Fibroblast of mammary gland (primary cell): ENCODE measurements at places on chromosomes 4 and X.

DNA sequence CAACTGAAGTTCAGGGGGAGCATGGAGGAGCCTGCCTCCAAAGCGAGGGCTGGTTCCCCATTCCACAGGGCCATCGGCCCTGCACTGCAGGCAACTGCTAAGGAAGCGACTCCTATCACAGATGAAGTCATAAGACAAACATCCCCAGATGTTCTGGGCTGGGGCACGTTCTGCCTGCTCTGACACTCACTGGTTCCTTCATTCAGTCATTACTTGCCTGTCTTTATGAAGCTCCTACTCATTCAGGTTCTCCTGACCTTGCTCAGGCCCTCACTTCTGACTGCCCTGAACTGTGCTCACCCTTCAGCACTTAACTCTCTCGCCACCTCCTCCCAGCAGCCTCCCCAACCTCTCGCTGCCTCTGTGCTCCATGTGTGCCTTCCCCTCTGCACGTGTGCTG lies 2.5 kb upstream of the SLC2A9 start:
- peak; percentile 10 for DNase-seq

DNA sequence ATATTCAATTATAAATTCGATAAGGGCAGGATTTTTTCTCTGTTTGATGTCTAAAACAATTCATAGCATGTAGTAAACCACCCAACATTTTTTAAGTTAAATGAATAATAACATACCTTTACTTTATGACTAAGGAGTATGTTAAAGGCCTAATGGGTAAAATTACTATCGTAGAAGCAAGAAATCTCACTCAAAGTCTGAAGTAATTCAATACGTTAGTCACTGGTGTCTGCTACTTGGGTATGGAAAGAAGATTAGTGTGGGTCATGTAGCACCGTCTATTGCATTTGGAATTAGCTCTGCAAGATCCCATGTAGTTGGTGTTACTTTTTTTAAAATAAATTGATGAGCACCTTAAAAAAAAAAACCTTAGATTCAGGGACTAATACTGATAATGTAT lies 374.5 kb downstream of the GRID2 start:
- no peak for DNase-seq

DNA sequence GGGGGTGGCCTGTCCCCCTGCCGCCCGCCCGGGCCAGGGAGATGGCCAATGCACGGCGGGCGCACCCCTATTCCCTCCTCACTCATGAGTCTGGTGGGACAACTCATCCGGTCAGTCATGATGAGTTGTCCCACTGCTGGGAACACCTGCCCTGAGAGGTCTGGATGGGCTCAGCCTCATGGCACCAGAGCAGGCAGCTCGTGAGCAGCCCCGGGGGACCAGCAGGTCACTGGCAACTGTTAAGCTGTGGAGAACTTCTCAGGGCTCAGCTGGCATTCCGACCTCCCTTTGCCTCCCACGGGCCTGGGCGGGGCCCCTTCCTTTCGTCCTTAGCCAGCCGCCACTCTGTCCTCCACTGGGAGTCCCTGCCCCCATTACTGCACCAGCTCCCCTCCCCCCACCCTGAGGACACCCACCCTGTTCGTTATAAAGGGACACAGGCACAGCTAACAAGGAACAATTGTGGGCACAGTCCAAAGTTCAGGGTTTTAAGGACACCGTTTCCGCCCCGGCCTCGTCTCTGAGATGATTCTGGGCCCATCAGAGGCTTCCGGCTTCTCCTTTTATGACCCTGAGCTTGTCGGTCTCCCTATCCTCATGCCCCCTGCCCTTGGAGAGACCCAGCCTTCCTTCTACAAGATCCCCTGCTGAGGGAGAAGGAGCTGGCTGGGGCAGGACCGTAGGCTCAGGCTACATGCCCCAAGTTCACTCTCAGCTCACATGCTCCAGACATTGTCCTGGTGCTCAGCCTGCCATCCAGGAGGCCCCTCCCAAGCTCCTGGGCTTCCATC lies 14.6 kb upstream of the KIAA0232 start:
- DNase-seq: no peak

GRCh38 chrX:40843643-40844042 lies 108.3 kb upstream of the MED14 start:
- DNase-seq: no peak

DNA sequence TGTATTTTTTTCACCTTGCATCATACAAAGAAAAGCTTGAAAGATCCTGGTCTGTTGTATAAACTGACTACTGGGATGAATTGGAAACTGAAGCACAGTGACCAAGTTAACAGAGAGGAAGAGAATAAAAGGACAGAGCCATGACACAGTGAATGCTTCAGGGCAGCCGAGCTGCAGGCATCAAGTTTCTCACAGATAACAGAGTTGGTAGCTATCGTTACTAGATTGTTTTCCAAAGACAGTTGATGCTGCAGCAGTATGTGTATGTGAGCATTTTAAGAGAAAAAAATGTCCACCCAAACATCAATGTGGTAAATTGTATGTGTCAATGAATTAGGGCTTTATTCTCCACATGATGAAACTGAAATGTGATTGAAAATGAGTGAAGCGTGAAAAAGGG lies 1032.7 kb downstream of the ADGRL3 start:
- DNase-seq: no peak

GRCh38 chr4:38111717-38112116 lies 151.5 kb downstream of the PTTG2 start:
- DNase-seq: no peak

GRCh38 chr4:15868111-15868510 lies 70.4 kb downstream of the FGFBP1 start:
- peak; percentile 40 for DNase-seq

- DNase-seq: no peak
These were observed 4.8 kb upstream of the SYNPO2 start for GRCh38 chr4:118883861-118884260.

DNA sequence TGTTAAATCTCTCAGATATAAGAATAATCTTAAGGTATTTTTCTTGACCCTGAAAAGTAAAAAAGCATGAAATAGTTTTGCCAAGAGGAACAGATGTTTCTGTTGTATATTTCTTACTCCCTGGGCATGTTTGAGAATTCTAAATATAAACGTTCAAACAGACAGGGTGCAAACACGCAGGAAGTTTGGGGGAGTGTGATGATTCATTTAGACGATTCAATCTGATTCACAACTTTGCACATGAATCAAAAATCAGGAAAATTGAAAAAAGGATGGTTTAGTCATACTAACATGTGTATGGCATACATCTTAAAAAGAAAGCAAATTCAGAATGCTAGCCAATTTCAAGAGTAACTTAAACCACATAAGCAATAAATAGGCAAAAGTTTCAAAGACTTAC lies 340.3 kb upstream of the GRID2 start:
- peak; percentile 67 for DNase-seq

- DNase-seq: no peak
These were observed 26.5 kb downstream of the RPS6KA3 start for GRCh38 chrX:20240201-20240600.

GRCh38 chr4:72846280-72847111 lies 223.0 kb downstream of the COX18 start:
- no peak for DNase-seq

GRCh38 chrX:31499109-31499508 lies 427.3 kb upstream of the FTHL17 start:
- DNase-seq: peak; percentile 65

- no peak for DNase-seq
These were observed 1080.9 kb upstream of the IGFBP7 start for GRCh38 chr4:58191109-58191508.

DNA sequence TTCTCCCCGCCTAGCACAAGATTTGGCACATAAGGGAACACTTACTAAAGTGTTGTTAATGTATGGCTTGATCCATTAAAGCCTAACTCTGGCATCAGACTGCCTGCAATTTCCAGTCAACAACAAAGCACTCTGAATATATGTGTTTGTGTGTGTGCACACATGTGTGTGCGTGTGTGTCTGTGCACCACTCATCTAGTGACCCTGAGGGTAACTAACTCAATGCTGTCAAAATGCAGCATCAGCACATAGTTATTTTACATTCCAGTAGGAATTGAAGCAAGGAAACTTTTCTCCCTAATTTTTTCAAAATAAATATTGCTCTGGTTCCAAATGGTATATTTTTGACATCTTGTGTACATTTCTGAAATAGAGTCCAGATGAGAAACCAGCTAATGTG lies 94.4 kb downstream of the SHROOM4 start:
- no peak for DNase-seq

GRCh38 chr4:164293203-164293602 lies 460.7 kb upstream of the SMIM31 start:
- peak; percentile 19 for DNase-seq

DNA sequence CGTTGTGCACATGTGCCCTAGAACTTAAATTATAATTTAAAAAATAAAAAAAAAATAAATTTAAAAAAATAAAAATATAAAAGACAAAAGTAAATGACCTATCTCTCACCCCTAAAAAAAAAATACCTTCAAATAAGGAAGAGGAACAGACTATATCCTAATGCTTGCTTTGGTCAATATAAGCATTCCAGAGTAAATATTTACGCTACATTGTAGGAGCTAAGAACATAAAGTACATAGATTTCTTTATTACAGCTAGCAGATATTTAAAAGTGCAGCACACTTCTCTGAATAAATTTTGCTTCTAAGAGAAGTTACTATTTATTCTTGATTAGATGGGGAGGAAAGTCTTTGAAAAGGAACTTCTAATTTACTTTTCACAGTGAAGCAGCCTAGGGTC lies 24.5 kb upstream of the UGT2B11 start:
- DNase-seq: no peak

DNA sequence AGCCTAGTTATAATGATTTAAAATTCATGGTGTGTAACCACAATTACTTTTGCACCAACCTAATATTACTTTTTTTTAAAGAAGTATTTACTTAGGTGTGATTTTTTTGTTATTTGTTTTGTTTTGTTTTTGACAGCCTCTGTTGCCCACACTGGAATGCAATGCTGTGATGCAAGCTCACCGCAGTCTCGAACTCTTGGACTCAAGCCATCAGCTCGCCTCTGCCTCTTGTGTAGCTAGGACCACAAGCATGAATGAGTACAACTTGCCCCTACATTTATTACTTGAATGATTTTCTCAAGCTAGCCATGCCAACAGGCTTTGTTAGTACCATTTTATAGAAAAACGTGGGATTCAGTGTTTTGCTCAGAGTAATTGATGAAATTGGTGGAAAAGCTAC lies 488.8 kb upstream of the CPEB2 start:
- peak; percentile 67 for DNase-seq

DNA sequence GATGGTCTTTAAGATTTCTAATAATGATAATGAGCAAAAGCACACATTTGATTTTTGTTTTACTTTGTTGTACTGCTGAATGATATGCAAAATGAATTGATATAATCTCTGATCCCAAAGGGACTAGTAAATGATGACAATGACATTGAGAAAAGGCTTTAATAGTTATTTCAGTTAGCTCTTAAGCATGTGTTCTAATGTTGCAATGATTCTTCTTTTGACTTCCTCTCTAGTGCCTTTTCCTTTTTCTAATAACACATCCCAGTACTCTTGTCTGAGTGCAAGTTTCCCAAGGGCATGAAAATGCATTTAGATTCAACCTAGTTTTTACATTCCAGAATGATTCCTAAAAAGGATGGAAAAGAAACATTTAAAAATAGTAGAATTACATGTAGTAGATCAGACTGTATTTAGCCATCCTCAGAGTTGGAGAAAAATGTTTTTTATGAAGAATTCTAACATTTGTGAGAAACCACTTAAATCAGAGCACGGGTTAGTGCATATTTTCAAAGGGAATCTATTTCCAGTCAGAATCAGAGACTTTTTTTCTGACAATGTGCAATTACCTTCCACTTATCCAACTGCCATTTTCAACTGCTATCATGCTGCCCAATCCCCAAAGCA lies 508.8 kb downstream of the C4orf33 start:
- DNase-seq: no peak
